ENCODE measurements at places on chromosomes 1 and 21. TPM values are rescaled to one million over a fixed set of nuclear protein-coding genes. Genes with fewer than 3 reads are reported as not detected.

The TLR5 gene
- 0.07 TPM for total RNA-seq

The OR2L5 gene
- not detected for total RNA-seq

The CD164L2 gene
- total RNA-seq, result not detected

The GJB3 gene
- total RNA-seq, result 8.0 TPM

The TBX19 gene
- 0.61 TPM for total RNA-seq

The CFH gene
- total RNA-seq, result 4.3 TPM

The TNNT2 gene
- 0.30 TPM for total RNA-seq

The FCRL5 gene
- not detected for total RNA-seq

The CBS gene
- 11.5 TPM for total RNA-seq

The CDCA8 gene
- total RNA-seq, result 48.4 TPM

The SIK1 gene
- 12.8 TPM for total RNA-seq

The DARS2 gene
- total RNA-seq, result 42.7 TPM

The OR2M5 gene
- total RNA-seq, result not detected

The SNRNP40 gene
- total RNA-seq, result 50.5 TPM

The CKS1B gene
- 366 TPM for total RNA-seq

The LYPD8 gene
- not detected for total RNA-seq

The SH2D5 gene
- 14.3 TPM for total RNA-seq

The GPA33 gene
- total RNA-seq, result not detected

The CFAP141 gene
- total RNA-seq, result not detected

The GBP5 gene
- not detected for total RNA-seq

The CADM3 gene
- total RNA-seq, result 0.14 TPM

The VWA5B1 gene
- not detected for total RNA-seq

The PYHIN1 gene
- not detected for total RNA-seq

The TNFAIP8L2 gene
- total RNA-seq, result not detected

The IL19 gene
- not detected for total RNA-seq

The F5 gene
- 0.08 TPM for total RNA-seq

The FCN3 gene
- total RNA-seq, result not detected

The GBP7 gene
- not detected for total RNA-seq

The GPR37L1 gene
- total RNA-seq, result 0.13 TPM

The GPR3 gene
- total RNA-seq, result 1.7 TPM

The CCDC181 gene
- total RNA-seq, result 0.24 TPM

The HDGF gene
- 466 TPM for total RNA-seq

The FAM131C gene
- 16.5 TPM for total RNA-seq

The LCE3A gene
- not detected for total RNA-seq

The TCHHL1 gene
- total RNA-seq, result not detected

The NID1 gene
- total RNA-seq, result 8.1 TPM

The RIMKLA gene
- total RNA-seq, result 0.70 TPM

The MAN1C1 gene
- 0.25 TPM for total RNA-seq

The MYBPHL gene
- total RNA-seq, result not detected

The SYT14 gene
- total RNA-seq, result 0.11 TPM

The CSMD2 gene
- total RNA-seq, result not detected

The SLC2A5 gene
- total RNA-seq, result 0.17 TPM

The DTL gene
- 22.6 TPM for total RNA-seq

The ADSS2 gene
- 44.8 TPM for total RNA-seq

The NHLH1 gene
- 0.78 TPM for total RNA-seq

The APCS gene
- total RNA-seq, result not detected

The PTPN7 gene
- 0.03 TPM for total RNA-seq

The RIPPLY3 gene
- total RNA-seq, result 0.56 TPM

The ILDR2 gene
- total RNA-seq, result 0.14 TPM

The KIF17 gene
- 1.5 TPM for total RNA-seq

The PIAS3 gene
- total RNA-seq, result 26.4 TPM

The OXCT2 gene
- 0.38 TPM for total RNA-seq

The PLA2G2C gene
- total RNA-seq, result not detected

The KCNA2 gene
- 0.01 TPM for total RNA-seq

The CELA2B gene
- not detected for total RNA-seq

The SFN gene
- total RNA-seq, result 397 TPM

The FOXO6 gene
- 0.82 TPM for total RNA-seq

The SH2D1B gene
- 0.15 TPM for total RNA-seq

All from A549 treated with CpdA at 1 μM for 4 hours (cell line).